Stimulated activated CD8-positive, alpha-beta memory T cell treated with anti-CD3 and anti-CD28 coated beads, Interleukin-4, amount 100 ng/mL, for 24 hours (primary cell): ENCODE measurements at places on chromosomes 7 and 10.

DNA sequence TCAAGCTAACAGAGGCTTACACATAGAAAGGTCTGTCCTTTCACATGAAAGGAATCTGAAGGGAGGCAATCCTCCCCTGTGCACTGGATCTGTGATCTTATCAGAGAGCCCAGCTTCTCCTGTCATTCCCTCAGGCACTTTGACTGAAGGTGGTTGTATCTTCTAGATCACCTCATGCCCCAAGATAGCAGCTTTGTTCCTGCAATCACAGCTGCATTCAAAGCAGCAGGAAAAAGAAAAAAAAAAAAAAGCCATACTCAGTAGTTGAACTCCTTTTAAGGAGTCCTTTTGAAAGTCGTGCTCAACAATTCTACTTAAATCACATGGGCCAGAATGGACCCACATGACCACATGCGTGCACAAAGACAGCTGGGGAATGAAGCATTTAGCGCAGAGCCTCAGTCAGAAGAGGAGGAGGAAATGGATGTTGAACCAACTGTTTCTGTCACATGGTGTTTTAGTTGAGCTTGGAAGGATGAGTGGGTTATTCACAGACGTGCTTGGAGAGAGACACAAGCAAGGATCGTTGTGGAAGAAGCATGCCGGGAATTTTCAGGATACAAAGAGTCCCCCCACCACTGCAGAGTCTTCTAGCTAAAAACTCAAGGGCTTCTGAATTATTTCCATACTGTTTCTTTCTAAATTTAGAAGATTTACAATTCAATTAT is 13.0 kb upstream of the PFKP start:
- DNase-seq, result no peak

- DNase-seq, result no peak
These were observed 5.4 kb downstream of the SFR1 start for GRCh38 chr10:104127411-104127810.

- DNase-seq, result no peak
These were observed 19.8 kb downstream of the EIF3B start for GRCh38 chr7:2374401-2374800.

GRCh38 chr10:122112625-122113160 is 123.7 kb downstream of the TACC2 start:
- DNase-seq, result no peak

DNA sequence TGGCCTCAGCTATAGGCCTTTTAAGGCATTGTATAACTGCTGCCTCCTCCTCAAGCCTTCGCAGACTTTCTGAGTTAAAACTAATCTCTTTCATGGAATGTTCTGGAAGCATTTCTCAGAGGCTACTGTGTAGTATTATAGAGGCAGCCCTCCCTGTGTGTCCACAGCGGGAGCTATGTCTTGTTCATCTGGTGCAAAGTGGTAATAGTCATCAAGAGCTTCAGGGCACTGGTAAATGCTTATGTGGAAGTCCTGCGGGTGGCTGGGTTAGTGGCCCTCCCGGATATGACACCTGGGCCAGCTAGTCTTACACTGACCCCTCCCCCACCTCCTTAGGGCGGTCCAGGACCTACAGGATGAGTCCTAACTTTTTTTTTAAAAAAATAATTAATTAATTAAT is 2.2 kb upstream of the ABHD11 start:
- DNase-seq, result no peak

DNA sequence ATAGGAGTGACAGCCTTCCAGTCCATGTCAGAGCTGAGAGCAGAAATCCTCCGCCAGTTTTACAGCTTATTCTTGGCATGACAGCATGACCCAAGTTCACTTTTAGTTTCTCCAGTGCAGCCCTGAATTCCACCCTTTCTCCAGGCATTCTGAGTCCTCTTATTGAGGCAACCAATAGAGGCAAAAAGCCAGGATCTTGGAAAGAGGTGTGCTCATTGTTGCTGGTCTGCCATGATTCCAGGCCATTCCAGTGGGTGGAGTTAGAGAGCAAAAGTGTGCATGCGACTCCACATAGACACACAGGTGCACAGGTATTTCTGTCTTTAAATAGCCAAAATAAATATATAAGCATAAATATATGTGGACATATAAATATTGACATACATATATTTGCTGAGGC is 224.7 kb upstream of the ADARB2 start:
- DNase-seq, result no peak

DNA sequence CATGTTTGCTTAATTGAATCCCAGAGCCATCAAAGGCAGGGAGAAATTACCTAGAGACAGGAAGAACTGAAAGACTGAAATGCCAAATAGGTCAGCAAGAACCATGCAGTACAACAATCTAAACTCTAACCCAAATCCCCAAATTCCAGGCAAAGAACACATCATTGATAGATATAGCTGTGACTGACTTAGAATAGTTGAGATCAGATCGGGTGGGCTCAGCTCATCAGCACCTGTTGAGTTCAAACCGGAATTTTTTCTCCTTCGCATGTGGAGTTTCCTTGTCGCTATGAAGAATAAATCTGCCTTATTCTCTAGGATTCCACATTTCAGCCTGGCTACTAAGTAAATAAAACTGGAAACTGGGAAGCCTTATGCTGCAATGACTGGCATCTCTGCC is 1.4 kb downstream of the ANKMY2 start:
- DNase-seq, result no peak
